ENCODE measurements at places on chromosomes 6 and 20. TPM values are rescaled to one million over a fixed set of nuclear protein-coding genes. Genes with fewer than 3 reads are reported as not detected.

DNA sequence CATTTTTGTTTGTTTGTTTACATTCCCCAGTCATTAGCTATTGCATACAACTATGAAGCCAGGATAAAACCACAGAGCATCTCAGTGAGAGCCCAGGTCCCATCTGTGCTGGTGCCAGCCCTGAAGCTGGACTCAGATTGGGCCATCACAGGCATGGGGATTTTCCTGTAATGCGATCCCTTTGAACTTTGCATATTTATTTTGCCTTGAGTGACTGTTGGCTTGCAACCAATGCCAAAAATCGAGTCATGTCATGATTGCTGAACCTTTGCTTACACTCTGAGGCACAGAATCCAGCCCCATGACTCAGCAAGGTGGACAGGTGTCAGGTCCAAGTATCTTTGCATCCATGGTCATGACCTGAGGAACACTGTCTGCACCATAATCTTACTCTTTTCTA lies 46.2 kb upstream of the GGTLC1 start:
- no peak for DNase-seq

Gene TRIM15
- not detected for total RNA-seq

Gene EEF1E1
- 14.4 TPM for total RNA-seq

GRCh38 chr6:133995296-133995695 lies 42.3 kb downstream of the TBPL1 start:
- no peak for DNase-seq

DNA sequence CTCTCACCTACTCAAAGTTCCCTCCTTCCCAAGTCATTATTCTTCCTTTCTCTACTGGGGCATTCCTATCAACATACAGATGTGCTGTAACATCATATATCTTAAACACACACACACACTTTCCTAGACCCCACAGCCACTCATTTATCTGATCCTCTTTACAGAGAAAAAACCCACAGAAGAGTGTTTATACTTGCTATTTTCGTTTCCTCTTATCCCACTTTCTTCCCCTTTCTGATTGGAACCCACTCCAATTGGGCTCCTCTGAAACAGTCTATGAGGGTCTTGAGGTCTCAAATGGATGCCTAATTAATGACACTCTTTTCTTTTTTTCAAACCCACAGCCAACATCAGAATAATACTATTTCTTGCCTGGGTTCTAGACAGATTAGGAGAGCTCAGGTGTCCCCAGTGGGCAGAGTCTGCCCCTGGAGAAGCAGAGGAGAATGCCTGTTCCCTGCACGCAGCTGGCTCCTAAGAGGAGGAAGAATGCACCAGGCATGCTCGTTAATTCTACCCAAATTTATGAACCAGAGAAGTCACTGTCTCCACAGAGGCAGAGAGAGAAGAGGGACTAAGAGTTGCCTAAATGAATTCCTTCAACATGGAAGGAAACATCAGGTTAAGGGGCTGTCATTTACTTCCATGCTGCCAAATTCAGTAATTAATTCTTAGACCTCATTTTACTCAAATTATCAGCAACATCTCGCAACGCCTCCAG lies 65.9 kb downstream of the CRYBG1 start:
- no peak for DNase-seq

- no peak for DNase-seq
Measured at GRCh38 chr6:100353276-100354015, 111.3 kb downstream of the SIM1 start.

GRCh38 chr6:33312361-33313104 lies 1.3 kb downstream of the TAPBP start:
- peak; percentile 74 for DNase-seq

- no peak for DNase-seq
Measured at GRCh38 chr6:5412663-5413062, 151.3 kb downstream of the FARS2 start.

DNA sequence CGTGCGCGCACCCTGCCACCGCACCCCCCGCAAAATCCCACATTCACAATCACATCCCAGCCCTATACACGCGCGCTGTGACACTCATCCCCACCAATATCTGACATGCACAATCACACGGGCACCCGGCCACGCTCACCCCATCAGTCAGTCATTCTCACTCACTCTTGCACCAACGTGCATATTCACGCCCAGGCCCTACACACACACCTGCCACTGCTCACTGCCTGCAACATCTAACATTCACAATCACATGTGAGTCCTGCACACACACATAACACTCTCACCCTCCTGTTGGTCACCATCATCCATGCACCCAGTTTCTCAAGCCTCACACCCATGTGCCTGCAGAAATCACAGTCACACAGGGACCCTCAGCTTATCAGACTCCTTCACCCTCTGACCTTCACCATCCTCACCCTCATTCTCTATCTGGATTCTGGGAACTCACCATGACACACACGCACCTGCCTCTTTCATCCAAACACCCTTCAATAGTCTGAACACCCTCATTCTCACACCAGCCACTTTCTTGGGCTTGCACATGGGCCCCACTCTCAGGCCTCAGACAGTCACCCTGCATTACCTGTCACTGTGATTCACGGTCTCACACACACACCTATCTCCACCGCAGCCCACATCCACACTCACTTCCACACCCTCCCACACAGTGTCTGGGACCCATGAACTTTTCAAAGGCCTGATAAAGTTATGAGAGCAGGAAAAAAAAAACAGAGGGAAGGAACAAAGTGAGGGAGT lies 748 bp upstream of the ATP9A start:
- no peak for DNase-seq

DNA sequence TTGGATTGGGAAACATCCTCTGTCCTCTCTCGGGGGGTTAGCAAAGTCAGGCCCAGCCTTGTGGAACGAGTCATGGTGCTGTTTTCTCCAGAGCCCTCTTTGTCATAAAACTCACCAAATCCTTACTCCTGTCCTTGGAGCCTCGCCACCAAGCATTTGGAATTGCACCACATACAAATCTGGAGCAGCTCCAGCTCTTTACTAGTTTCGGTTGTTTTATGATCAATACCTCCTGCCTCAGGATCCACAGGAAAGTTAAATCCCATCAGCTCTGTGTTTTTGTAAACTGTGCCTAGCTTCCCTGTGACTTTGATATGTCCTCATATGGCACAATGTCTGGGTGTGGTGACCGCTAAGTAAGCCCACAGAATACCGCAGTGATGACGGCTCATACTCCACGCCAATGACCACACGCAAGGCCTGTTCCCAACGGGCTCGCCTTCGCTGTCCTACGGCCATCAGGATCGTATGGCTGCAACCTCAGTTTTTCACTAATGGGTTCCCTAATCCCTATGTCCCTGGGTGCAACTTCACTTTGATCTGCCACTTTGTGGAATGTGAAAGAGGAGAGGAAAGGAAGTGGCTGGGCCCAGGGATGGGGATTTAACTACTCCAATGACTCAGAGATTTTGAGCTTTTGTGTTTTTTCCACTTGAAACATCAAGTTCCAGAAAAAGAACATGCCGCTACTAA lies 111.3 kb upstream of the FOXQ1 start:
- DNase-seq: no peak

- no peak for DNase-seq
Measured at GRCh38 chr20:32141465-32141980, 32.0 kb downstream of the TM9SF4 start.

DNA sequence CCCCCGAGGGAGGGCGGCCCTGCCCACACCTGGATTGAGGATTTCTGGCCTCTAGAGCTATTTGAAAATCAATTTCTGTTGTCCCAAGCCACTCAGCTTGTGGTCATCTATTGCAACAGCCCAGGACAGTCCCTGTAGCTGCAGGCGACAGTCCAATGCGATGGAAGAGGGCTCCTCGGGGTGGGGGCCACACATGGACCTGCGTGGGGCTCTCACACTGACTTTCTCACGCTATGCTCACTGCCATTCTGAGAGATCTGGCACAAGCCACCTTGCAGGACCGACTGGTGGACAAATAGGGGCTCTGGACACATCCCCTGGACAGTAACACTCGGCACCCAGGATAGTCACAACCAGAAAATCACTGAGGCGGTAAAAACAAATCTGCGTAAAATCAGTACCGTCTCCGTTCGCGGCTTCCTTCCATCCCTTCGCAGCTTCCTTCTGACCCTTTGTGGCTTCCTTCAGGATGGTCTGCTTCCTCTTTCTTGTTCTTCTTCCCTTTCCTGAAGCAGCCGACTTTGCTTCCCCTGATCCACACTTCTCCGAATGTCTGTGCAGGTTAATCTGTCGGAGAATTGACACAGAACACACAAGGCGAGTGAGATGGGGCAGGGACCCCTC lies 21.8 kb downstream of the CTCFL start:
- DNase-seq: no peak

DNA sequence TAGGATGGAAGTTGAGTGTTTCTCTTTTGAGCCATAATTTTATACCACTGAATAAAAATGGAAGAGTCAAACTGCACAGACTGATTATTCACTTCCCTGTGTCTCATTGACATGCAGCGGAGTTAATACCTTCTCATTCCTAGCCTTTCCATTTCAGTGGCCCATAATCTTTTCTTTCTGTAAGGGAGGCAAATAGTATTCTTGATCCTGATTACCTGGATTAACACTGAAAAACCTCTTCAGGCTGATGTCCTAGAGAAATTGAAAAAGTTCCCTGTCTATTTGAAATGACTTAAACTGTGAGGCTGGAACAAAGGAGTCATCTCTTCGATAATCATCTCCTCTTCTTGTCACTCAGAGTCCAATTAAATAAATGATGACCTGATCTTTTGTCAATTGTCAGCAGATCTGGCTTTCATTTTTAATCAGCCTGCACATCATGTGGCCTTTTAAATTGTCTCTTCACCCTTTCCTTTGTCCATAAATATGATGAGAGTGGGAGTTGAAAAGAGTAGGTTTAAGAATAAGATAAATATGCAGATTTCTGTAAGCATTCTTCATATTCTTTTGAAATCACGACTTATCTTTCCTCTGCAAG lies 713.0 kb downstream of the EPM2A start:
- DNase-seq: no peak

DNA sequence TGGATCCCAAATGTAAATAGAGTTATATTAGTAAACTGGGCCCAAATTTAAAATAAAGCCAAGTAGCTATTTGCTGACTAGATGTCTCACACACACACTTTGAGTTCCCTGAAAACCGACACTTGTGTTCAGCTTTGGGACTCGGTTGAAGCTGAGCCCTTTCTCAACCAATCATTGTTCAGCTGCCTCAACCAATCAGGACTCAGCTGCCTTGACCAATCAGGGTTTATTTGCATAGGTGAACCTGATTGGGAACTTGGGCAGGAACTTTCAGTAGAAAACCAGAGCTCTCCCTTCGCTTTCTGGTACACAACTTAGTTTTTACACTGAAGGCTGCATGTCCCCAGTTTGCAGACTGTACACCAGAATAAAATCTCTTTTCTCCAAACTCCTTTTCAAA lies 301.7 kb downstream of the FOXA2 start:
- DNase-seq: no peak

Gene MAFB
- 24.1 TPM for total RNA-seq

- DNase-seq: no peak
Measured at GRCh38 chr6:108242721-108243120, 18.1 kb downstream of the SNX3 start.

Gene EFHC1
- 10.6 TPM for total RNA-seq

DNA sequence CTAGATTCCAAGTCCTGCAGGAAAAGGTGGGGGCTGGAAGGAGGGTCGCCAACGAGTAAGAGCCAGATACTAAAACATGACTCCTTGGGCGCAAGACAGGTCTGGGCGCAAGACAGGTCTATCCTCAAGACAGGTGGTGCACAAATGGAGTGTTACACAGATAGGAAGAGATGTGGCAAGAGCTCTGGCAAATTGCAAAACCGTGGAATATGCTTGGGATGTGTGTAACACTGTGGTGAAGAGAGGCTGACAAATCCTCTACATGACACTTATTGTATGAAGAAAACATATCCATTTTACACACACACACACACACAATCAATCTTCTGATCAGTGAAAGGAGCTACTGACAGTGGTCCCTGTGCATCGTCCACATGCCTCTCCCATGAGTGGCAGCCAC lies 77.6 kb downstream of the TBC1D7 start:
- no peak for DNase-seq

Gene C4B
- total RNA-seq: 396 TPM

DNA sequence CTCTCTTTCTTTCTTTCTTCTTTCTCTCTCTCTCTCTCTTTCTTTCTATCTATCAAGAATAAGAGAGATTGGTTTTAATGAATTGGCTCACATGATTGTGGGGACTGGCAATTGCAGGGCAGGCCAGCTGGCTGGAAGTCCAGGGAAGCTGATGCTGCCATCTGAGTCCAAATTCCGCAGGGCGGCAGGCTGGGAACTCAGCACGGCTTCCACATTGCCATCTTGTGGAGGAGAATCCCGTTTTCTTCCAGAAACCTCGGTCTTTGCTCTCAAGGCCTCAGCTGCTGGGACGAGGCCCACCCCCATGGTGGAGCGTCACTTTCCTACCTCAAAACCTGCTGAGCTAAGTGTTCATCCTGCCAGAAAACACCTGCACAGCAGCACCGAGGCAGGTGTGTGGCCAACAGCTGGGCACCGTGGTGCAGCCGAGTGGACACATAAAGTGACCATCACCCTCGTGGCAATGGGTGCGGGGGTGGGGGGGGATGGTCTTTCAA lies 58.8 kb upstream of the SLCO4A1 start:
- no peak for DNase-seq

DNA sequence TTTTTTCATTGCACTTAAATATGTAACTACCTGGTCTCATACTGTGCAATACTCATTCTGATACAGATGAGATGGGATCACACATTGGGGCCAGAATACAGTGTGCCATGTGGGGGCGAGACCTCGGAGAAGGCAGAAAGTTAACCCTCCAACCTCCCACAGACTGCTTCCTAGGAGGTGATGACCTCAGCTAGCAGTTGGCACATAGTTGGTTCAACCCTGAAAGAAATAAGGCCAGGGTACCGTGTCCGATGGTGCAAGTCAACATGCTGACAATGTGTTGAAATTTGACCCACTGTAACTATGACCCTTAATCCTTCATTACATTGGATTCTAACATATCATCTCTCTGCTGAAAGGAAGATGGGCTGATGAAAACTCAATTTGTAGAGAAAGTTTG lies 61.9 kb downstream of the GJA10 start:
- DNase-seq: no peak

Gene MCHR2
- not detected for total RNA-seq

DNA sequence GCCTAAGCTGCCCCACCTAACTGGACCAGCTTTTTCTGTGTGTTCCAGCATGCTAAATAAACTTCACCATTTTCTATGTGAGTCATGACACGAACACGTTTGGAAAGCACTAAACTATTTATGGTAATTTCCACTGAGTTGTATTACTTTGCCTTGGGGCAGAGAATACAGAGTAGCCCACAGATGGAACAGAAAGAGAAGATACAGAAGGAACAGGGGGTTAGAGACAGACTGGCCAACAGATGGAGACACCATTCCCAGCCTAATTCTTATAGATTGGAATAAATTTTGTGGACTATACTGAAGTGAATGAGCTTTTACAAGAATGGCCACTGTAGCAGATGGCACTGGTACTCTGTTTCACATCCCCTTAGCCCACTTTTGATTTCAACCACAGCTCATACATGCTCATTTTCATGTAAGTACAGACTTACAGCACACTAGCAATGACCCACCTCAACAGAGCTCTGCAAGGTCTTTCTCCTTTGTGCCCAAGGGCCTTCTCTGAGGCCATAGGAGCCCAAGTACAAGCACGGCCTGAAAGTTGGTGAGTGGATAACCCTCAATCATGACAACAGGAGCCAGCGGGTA lies 13.1 kb upstream of the NT5DC1 start:
- DNase-seq: no peak

- DNase-seq: no peak
Measured at GRCh38 chr6:137795501-137795900, 71.6 kb upstream of the TNFAIP3 start.
